CD4-positive, alpha-beta T cell treated with Interleukin-12 subunit alpha and Interleukin-12 subunit beta, for 1 hour (primary cell): ENCODE measurements at places on chromosomes 13 and 19.

GRCh38 chr19:51627491-51628138 lies 2.6 kb downstream of the SIGLEC5 start:
- DNase-seq: no peak

DNA sequence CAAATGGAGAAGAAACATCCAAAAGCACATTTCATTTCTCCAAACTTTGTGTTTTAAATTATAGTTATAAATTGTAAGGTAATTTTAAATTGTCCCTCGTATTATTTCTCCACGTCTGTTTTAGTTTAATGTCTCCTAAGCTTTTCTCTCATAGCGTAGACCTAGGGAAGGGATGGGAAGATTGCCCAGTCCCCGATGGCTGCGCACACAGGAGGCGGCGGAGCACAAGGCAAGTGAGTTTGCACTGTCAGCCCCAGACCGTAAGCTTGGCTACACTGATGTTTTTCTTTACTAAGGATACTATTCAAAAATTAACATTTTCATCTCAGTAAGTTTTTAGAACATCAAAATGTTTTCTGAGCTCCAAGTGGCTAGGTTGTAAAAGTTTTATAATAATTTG lies 72.3 kb downstream of the GPR12 start:
- DNase-seq: no peak

DNA sequence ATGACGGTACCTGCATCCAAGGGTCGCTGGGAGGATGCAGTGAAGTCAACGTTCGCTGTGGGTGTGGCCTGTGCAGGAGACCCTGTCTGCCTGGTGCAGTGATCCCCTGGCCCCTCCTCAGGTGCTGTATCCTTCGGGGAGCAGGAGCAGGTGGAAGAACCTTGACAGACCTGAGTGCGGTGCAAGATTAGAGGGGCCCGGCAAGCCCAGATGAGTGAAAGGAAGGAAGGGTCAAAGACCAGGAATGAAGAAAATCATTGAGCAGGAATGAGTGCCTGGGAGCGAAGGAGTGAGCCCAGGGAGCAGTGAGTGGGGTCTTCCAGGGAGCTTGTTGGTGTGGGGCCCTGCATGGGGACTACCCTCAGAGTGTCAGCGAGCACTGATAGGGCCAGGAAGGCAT lies 12.7 kb downstream of the B3GNT8 start:
- DNase-seq: no peak

DNA sequence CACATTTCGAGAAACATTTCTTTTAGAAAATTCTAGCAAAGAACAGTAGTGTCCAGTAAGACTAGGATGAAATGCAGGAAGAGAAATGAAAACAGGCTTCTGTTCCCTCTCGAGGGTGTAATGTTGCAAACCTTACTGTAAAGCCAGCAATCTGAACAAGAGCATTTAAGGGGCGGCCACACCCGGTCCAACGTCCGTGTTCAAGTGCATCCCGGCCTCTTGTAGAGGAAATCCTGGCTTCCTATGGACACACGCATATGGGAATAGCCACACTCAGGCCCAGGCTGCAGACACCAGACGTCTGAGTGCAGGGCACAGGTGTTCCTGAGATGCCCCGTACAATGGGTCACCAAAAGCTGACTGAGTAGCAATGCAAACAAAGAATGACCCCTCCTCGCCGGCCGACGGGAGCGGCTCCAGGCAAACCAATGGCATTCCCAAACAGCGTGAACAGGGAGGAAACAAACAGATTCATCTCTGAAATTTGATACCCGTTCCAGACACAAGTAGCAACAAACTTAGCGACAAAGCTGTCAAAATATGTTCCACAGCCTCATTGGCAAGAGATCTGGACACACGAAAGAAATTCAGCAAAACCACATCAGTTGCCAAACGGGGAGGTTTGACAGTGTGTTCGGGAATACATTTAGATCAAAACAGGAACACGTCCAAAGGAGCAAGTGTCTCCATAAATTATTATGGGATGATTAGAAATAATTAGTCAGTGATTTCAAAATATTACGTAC lies 278.6 kb upstream of the TSHZ3 start:
- no peak for DNase-seq

DNA sequence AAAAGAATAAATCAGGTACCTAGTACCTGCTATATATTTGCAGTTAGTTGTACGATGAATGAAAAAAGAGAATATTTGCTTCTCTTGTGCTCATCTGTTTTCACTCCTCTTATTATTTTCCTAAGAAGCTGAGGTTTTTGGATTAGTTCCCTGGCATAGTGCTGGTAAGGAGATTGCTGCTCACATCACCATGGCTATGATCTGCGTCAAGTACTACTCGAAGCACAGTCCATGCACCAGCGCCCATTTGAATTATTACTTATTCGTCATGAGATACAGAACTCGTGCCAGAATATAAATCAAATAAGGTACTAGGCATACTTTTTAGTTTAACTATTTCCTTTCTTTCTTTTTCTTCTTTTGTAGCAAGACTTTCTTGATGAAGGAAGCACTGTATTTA lies 7.1 kb downstream of the SERTM1 start:
- no peak for DNase-seq

GRCh38 chr13:102707467-102707866 lies 12.6 kb upstream of the METTL21C start:
- no peak for DNase-seq

DNA sequence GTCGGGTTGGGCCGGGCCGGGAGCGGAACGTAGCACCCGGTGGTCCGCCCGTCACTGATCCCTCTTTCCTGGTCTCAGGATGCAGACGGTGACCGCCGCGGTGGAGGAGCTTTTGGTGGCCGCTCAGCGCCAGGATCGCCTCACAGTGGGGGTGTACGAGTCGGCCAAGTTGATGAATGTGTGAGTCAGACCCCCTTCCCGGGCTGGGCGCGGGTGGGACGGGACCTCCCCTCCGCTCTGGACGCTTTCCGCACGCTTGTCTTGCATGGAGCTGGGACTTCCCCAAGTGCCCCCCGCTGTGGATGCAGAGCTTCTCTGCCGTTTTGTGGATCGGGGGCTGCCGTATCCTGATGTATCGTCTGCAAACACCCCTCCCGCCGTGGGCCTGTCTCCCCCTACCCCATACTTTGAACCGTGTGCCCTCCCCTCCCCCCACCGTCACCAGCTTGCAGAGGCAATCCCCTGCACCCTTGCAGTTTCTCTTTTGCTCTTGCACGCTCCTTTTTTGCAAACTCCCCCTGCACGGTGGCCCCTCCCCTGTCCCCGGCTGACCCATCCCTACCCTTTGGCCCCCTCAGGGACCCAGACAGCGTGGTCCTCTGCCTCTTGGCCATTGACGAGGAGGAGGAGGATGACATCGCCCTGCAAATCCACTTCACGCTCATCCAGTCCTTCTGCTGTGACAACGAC lies 669 bp downstream of the GADD45B start:
- peak; percentile 65 for DNase-seq

DNA sequence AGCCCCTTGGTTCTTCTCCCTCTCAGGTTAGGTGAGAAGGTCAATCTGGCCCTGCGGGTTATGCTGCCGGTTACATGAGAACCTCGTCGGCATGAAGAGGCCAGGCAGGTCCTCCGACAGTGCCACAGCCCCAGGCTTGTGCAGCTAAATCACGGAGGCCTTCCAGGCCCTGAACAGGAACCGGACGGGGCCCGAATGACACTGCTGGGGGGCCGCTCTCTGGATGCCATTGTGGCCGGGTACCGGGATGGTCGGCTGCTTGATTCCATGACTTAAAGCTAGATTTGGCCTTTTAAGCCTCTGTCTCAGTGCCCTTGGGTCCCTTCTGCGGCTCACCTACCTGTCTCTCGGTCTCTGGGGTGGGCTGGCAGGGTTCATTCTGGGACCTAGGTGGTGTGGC lies 48.4 kb downstream of the C1QTNF9 start:
- DNase-seq: no peak

- no peak for DNase-seq
Observed at GRCh38 chr19:52988506-52988905, 25.2 kb upstream of the ERVV-1 start.

DNA sequence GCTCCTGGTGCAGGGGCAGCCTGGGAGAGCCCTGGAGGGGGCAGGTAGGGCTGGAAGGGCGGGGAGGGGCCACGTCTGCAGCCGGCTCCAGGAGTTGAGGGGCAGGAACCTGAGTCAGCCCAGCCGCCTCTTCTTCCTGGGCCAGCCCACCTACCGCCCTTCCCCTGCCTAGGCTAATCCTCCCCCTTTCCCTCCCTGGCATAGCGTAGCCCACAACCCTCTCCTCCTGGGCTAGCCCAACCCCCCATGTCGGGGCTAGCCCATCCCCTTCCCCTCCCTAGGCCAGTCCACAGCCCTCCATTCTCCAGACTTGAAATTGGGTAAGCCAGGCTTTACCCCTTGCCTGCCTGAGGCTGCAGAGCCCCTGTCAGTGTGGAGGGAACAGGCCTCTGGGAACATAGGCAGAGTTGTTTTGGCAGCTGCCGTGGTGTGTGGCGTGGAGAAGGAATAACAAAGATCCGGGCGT lies 20.6 kb upstream of the WDR18 start:
- no peak for DNase-seq

- no peak for DNase-seq
Observed at GRCh38 chr13:43830497-43830881, 43.7 kb upstream of the ENOX1 start.

DNA sequence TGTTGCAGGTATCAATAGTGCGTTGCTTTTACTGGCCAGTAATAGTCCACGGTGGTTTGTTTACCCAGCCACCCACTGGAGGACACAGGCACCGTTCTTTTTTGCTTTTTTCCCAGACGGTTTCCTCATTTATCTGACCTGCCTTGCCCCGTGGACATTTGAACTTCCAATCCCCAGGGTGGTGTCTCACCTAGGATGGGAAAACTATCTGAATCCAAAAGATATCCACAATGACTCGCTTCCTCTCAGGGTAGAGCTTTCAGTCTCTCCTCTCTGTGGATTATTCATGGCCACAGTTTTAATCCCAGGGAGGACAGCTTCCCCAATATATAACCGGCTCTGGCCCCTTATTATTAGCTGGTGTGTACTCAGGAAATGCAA lies 170.8 kb downstream of the FOXO1 start:
- no peak for DNase-seq

DNA sequence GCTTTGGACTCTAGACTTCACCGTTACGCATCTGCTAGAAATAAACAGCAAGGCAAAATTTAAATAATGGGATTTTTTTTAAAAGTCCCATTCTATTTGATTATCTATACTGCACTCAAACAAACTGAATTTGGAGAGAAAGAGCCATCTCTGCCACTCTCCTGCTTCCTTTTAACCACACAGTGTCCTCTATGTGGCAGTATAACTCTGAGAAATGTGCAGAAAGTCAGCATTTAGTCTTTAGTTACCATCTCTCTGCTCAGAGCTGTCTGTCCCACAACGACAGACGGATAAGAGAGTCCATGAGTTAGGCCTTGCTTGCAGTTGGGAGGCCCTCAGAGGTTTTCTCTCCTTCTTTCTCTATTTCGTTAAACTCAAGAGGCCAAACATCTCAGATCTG lies 21.2 kb downstream of the CCNA1 start:
- DNase-seq: no peak

- no peak for DNase-seq
Observed at GRCh38 chr13:40979232-40979631, 39.9 kb downstream of the ELF1 start.

GRCh38 chr19:50362656-50363424 lies 2.6 kb downstream of the NAPSA start:
- no peak for DNase-seq

- no peak for DNase-seq
Observed at GRCh38 chr13:48377857-48378256, 35.1 kb downstream of the LPAR6 start.

DNA sequence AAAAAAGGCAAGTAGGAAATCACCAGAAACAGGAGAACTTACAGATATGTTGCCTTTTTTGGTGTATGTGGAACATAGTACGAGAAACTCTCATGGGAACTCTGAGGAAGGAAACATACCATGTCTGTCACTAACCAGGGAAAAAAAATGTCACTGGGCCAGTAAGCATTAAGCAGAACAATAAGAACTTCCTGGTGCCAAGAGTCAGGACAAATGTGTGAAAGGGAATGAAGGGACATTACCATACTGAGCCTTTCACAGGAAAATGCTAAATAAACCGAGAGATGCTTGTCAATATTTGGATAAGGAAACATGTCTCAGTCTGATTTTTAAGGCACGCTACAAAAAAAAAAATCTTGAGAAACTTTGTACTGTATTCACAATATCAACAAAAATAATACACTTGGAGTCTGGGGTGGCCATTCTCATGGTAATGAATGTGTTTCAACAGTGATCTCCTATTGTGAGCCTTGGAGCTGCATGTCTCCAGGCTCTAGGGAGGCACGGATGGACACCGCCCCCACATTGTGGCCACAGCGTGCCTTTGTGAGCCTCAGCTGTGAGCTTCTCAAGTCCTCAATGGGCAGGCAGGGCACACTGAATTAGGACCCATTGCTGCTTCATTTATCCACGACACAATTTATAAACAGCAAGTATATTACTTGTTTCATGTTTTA lies 113.0 kb upstream of the ARGLU1 start:
- DNase-seq: no peak

- DNase-seq: no peak
Observed at GRCh38 chr13:45109102-45109720, 11.1 kb upstream of the GTF2F2 start.
